ENCODE measurements at places on chromosomes 3 and 15.

GRCh38 chr3:126128504-126129397 lies 44.8 kb upstream of the SLC41A3 start:
- DNase-seq, result no peak

DNA sequence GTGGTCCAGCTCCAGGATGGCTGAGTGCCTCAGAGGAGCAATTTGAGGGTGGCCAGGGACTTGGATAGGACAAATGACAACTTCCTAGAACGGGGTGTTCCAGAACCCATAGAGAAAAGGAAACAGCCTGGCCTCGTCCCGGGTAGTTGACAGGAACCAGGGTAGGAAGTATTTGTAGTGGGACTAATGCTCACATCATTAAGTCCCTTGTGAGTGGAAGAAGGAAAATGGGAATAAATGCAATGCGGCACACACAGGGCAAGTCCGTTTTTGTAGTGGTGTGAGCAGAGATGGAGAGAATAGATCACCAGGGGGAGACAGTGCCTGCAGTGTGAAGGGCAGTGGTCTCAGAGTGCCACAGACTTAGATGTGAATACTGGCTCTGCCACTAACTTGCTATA lies 19.6 kb downstream of the TIMP4 start:
- DNase-seq, result no peak

DNA sequence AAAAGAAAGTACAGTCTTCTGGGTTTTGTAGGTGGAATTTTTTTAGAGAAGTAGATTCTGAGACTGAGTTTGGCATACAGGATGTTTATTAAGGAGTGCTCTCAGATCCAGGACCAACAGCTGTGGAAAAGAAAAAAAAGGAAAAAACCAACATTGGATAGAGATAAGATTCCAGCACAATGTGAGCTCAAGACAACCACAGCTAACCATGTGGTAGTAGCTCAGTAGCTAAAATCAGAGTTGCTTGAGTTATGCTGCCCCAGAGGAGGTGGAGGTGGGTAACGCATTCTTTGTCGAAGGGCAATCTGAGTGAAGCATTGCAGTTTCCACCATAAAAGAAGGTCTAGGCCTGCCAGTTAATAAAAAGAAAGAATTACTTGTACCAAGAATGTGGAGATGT lies 904.3 kb downstream of the NSUN3 start:
- no peak for DNase-seq

- DNase-seq, result no peak
Observed at GRCh38 chr15:87949151-87949574, 307.4 kb downstream of the NTRK3 start.

GRCh38 chr3:127095774-127096173 lies 97.2 kb upstream of the PRR23E start:
- DNase-seq, result no peak

GRCh38 chr15:96344706-96345559 lies 14.4 kb downstream of the NR2F2 start:
- DNase-seq, result no peak

DNA sequence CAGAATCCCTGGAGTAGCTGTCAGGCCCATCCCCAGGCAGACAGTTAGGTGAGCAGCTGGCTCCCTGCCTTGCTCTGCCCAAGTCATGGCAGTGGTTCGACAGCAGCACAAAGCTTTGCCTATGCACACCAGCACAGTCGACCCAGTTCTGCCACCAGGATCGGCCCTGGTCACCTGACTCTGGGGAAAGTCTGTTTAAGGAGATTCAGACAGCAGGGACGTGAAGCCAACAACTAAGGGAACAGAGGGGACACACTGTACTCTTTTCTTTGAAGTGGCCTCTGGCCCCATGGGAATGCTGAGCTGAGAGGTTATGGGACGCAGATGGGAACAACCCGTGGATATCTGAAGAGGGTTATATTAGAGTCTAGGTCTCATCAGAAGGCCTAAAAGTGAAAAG lies 134.8 kb downstream of the CHDH start:
- DNase-seq, result no peak

DNA sequence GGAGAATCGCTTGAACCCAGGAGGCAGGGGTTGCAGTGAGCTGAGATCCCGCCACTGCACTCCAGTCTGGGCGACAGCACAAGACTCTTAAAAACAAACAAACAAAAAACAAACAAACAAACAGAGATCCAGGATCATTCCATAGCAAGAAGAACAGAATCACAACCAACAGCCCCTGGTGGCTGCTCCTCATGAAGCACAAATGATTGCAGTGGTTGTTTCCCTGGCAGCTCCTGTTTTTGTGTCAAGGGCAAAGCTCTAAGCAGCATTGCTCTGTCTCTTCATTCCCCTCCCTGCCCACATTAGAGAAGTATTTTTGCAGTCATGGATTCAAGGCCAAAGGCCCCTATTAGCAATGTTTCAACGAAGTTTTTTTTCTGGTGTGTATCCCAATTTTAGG lies 25.8 kb upstream of the BLM start:
- DNase-seq, result no peak

- peak; percentile 62 for DNase-seq
Observed at GRCh38 chr3:69458803-69459365, 73.0 kb upstream of the FRMD4B start.

All from GDM1 (cell line).